NCI-H187 (cell line): ENCODE measurements at places on chromosomes 7 and 10.

DNA sequence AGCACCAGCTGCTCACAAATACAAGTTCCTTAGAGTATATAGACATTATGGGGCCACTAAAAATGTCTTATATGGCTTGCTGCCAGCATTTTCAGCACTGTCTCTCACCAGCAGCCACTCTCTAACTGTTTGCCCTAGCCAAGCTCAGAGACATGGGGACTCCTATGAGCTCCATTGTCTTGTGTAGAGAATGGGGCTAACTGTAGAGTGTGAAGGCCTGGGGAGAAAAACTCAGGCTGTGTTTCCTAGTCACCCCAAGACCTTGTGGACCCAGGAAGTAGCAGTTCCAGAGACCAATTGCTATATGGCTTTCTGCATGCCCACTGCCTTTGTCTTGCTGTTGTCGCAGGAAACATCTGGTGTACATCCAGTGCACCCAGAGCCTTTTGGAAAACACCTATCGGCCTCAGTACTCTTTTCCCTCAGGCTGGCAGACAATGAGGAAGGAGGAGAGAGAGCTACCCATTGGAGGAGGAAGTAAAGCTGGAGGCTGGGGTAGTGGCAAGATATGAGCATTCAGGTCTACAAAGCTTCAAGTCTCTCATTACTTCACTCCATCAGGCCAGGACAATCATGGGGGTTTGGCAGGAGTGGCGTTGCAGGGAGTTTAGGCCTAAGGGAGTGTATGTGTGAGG lies 28.4 kb downstream of the ENTPD1 start:
- DNase-seq = no peak

- no peak for DNase-seq
Measured at GRCh38 chr10:26269754-26270153, 53.2 kb downstream of the GAD2 start.

DNA sequence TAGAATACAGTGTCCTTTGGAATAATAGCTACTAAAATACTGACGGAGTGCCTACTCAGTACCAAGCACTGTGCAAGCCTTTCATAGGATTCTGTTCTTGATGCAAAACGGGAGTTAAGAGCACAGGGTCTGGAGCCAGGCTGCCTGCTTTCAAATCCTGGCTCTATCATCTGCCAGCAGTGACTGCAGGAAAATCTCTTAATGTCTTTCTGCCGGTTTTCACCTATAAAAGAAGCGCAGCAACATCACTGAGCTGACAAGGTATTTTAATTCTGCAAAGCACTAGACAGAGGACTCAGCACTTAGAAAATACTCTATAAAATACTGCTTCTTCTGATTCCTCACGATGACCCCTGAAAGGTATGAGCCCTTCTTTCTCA lies 659 bp downstream of the FIGNL1 start:
- DNase-seq = no peak

DNA sequence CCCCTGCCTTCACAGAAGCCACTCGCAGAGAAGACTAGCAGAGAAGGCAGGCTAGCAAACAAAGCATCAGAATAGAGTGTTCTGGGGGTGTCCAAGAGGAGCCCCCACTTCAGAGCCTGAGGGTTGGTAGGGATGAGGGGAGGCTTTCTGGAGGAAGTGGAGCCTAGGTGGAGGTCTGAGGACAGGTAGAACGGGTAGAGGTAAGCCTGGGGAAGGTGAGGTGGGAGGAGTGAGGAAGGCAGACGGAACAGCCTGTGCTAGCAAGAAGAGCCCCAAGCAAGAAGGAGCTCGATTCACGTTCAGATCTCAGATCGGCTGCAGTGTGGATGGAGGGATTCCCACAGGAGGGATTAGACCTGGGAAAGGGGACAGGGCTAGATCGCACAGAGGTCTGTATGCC lies 66.0 kb upstream of the DUSP5 start:
- no peak for DNase-seq

- no peak for DNase-seq
Measured at GRCh38 chr10:23337616-23338015, 7.0 kb downstream of the C10orf67 start.

DNA sequence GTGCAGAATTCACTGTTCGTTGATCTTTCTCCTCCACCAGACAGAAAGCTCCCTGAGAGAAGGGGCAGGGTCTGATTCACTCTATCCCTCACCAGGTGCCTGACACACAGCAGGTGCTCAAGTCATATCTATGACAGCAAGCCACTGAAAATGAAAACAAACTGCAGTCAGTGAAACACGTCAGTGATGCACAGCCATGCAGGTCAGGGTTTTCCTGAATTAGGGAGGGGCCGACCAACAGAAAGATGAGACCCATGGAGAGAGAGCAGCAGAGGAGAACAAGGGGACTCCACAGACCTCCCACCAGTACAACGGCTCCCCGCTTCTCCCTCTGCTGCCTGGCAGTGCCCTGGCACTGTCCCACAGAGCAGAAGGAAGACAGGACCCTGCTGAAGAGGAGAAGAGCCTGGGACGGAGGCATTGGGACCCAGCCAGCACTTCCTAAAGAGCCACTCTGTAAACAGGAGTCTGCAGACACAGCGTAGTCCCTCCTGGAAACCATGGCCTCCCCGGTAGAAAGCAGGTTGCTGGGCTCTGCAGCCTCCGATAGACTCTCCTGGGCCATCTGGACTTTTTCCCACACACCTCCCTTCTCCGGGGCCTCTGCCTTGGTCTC lies 50.3 kb downstream of the FAM53B start:
- peak; percentile 53 for DNase-seq
